Adrenal gland (tissue), 19 donors: ENCODE measurements at places on chromosomes 11 and 22.
A peak's percentile ranks its signal among the peaks of the same experiment; 100 is the strongest.

- H3K4me3 ChIP-seq, result no peak overlapping the region
- DNase-seq, result no peak
- peaks cover 6% of the 10 kb centered on the region for H3K4me1 ChIP-seq
- no peak overlapping the region for H3K27ac ChIP-seq
- no peaks in the 10 kb centered on the region for H3K27me3 ChIP-seq
- H3K36me3 ChIP-seq, result no peaks in the 10 kb centered on the region
Measured at GRCh38 chr22:21622011-21622918, 7.6 kb downstream of the YDJC start.

GRCh38 chr11:2744166-2744565, 44.4 kb upstream of the KCNQ1OT1 start:
- no peak overlapping the region for H3K27ac ChIP-seq
- peaks cover 39% of the 10 kb centered on the region for H3K4me1 ChIP-seq
- DNase-seq, result no peak
- no peak overlapping the region for H3K4me3 ChIP-seq

DNA sequence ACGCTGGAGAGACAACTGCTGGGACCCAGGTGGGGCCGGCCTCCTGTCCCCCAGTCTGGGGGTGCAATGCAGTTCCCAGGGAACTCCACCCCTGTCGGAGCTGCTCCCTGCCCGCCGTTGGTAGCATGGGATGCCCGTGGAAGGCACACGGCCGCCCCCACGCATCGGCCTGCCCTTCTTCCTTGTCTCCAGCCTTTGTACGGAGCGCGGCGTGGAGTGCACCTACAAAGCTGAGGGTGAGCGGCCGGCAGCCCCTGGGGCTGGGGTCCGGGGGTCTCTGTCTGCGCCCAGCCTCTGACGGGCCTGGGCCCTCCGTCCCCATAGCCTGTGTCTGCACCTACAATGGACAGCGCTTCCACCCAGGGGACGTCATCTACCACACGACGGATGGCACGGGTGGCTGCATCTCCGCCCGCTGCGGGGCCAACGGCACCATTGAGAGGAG, 23.2 kb downstream of the MUC5AC start:
- H3K36me3 ChIP-seq, result no peaks in the 10 kb centered on the region
- DNase-seq, result no peak
- no peaks in the 10 kb centered on the region for H3K4me1 ChIP-seq
- no peak overlapping the region for H3K27ac ChIP-seq

GRCh38 chr22:35467681-35468434, 67.9 kb downstream of the MCM5 start:
- no peaks in the 10 kb centered on the region for H3K36me3 ChIP-seq

DNA sequence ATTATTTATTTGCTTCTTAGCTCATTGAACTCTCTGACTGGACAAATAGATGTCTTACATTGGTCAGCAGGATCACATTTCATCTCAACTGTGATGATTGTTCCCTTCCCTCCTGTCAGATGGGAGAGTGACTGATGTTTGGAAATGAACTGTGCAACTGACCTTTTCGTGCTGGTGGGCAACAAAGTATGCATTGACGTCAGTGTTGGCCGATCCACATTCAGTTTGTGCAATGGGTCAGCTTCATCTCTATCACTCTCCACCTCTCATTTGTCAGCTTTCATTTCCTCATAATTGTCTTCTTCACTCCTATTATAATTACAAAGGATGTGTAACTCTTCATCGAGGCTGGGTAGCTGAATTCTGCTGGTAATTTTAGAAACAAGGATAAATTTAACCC, 71.3 kb downstream of the PPP2R1B start:
- H3K4me1 ChIP-seq, result peaks cover 36% of the 10 kb centered on the region
- H3K27me3 ChIP-seq, result no peaks in the 10 kb centered on the region
- H3K27ac ChIP-seq, result peak overlapping the region; percentile 17
- no peaks in the 10 kb centered on the region for H3K36me3 ChIP-seq
- H3K4me3 ChIP-seq, result no peak overlapping the region

- no peaks in the 10 kb centered on the region for H3K36me3 ChIP-seq
- no peak overlapping the region for H3K27ac ChIP-seq
- H3K4me1 ChIP-seq, result no peaks in the 10 kb centered on the region
- no peaks in the 10 kb centered on the region for H3K27me3 ChIP-seq
- DNase-seq, result no peak
- no peak overlapping the region for H3K4me3 ChIP-seq
Measured at GRCh38 chr22:25779890-25780289, 37.9 kb downstream of the MYO18B start.

DNA sequence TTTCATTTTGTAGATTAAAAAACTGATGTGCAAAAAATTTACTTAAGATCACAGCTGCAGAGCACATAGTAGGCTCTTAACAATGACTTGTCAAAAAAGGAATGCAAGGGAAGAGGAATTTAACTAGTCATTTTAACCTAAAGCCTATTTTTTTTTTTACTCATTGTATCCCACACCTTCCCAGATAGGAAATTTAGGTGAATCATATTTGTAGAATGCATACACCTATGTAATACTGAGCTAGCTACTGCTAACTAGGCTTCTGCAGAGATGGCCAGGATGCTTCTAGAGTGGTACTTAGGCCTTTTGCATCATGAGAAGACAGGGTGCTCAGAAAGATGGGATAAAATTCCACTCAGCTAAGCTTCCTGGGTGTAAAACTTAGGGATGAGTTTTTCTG, 387.3 kb downstream of the AASDHPPT start:
- H3K36me3 ChIP-seq, result no peaks in the 10 kb centered on the region
- no peaks in the 10 kb centered on the region for H3K27me3 ChIP-seq
- no peak overlapping the region for H3K27ac ChIP-seq
- H3K4me3 ChIP-seq, result no peak overlapping the region
- peaks cover 13% of the 10 kb centered on the region for H3K4me1 ChIP-seq
- DNase-seq, result no peak

DNA sequence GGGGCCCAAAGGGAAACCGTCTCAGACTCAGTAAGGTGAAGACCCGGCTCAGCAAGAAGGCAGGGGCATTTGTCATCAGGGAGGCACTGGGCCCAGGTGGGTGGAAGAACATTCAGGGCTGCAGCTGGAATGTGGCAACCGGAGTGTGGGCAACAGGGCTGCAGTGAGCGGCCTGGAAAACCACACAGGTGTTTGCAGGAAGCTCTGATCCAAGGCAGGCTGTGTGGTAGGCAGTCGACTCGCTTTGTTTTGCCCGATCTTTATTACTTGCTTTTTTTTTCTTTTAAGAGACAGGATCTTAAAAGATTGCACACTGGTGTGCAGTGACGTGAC, 82.8 kb downstream of the DGCR2 start:
- no peak overlapping the region for H3K4me3 ChIP-seq
- H3K27ac ChIP-seq, result no peak overlapping the region
- no peak for DNase-seq
- H3K4me1 ChIP-seq, result peaks cover 9% of the 10 kb centered on the region

GRCh38 chr11:8018484-8019313, 31.6 kb downstream of the EIF3F start:
- H3K36me3 ChIP-seq, result no peaks in the 10 kb centered on the region
- H3K4me1 ChIP-seq, result peaks cover 17% of the 10 kb centered on the region
- DNase-seq, result peak; percentile 79
- H3K27me3 ChIP-seq, result no peaks in the 10 kb centered on the region
- H3K27ac ChIP-seq, result peak overlapping the region; percentile 66
- H3K4me3 ChIP-seq, result peak overlapping the region; percentile 33

DNA sequence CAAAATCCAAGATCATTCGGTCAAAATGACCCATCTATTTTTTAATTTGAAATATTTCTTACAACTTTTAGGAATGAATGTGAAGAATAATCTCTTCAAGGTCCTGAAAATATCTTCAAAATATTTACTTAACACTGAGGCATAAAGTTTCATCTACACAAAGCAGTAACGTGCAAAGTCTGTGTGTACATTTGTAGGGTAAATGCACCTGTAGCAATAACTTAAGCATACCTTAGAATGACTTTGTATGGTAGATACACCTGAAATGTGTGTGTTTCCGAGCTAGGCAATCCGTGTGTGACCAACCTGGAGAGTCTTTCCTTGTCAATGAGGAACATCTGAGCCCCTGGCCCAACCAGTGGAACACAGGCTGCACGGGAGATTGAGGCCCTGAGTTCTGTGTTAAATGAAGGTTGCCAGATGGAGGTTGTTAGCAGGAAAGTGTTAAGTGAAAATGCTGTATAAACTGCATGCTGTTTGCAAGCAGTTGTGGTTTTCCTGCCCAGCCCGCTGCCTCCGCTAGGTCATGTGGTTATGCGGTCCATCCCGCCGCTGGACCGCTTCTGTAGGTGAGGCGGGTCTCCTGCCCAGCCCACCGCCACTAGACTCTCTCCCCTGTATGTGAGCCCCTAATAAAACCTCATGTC, 7.6 kb upstream of the CTR9 start:
- no peak overlapping the region for H3K4me3 ChIP-seq
- no peak for DNase-seq
- no peaks in the 10 kb centered on the region for H3K27me3 ChIP-seq
- no peaks in the 10 kb centered on the region for H3K4me1 ChIP-seq
- no peaks in the 10 kb centered on the region for H3K36me3 ChIP-seq

DNA sequence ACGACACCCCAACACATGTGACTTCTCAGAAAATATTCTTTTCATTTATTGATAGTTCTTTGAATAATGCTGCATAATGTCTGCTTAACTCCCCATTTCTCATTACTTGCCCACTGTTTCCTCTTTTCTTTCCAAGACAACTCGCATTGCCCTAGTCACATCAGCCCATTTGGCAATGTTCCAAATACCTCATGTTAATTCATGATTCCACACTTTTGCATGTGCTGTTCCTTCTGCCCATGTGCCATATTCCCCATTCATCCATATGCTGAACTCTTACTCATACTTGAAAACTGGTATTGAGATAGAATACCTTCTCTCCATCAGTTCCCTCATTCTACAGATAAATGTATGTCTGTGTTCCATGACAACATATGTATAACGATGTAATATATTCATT, 993.7 kb downstream of the OPCML start:
- no peaks in the 10 kb centered on the region for H3K36me3 ChIP-seq
- no peak for DNase-seq
- H3K27me3 ChIP-seq, result no peaks in the 10 kb centered on the region

DNA sequence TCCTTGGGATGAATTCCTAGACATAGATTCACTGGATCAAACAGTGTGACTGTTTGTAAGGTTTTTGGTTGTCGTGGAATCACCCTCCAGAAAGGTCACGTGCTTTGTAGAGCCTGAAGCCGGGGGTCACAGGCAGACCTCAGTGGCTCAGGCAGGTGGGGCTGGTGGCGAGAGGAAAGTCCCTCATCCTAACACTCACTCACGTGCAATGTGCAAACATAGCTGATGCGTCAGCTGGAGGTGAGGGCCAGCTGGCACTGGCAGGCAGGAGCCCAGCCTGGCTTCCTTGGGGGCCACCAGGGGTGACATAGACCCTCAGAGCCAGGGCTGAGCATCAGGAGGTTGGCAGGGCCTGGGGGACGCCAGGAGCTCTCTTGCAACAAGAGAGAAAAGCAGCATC, 90.0 kb downstream of the ARHGAP8 start:
- no peak overlapping the region for H3K27ac ChIP-seq
- H3K4me3 ChIP-seq, result no peak overlapping the region
- no peak for DNase-seq
- no peaks in the 10 kb centered on the region for H3K36me3 ChIP-seq

- H3K27ac ChIP-seq, result no peak overlapping the region
- no peaks in the 10 kb centered on the region for H3K4me1 ChIP-seq
- no peaks in the 10 kb centered on the region for H3K36me3 ChIP-seq
- no peak for DNase-seq
Measured at GRCh38 chr11:72475381-72475780, 41.0 kb upstream of the CLPB start.

DNA sequence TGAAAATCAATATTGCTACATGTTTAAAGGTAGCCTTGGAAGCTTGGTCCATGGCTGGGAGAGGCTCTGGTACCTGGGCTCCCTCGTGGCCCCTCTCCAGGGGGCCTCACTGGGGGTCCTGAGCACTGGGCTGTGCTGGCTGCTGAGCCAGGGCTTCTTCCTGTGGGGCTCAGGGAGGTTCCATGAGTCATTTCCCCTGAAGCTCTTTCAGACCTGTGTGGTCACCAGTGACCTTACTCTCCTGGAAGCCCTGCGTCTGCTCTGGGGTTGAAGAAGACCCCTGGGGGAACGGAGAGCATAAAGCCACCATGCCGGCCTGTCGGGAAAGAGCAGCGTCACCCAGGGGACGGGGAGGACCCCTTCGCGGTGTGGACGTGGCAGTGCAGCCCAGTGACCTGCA, 389.0 kb downstream of the TBC1D22A start:
- no peak overlapping the region for H3K27ac ChIP-seq
- no peak overlapping the region for H3K4me3 ChIP-seq
- H3K27me3 ChIP-seq, result no peaks in the 10 kb centered on the region
